PC-9 (cell line): ENCODE measurements at places on chromosomes 13 and 19.

DNA sequence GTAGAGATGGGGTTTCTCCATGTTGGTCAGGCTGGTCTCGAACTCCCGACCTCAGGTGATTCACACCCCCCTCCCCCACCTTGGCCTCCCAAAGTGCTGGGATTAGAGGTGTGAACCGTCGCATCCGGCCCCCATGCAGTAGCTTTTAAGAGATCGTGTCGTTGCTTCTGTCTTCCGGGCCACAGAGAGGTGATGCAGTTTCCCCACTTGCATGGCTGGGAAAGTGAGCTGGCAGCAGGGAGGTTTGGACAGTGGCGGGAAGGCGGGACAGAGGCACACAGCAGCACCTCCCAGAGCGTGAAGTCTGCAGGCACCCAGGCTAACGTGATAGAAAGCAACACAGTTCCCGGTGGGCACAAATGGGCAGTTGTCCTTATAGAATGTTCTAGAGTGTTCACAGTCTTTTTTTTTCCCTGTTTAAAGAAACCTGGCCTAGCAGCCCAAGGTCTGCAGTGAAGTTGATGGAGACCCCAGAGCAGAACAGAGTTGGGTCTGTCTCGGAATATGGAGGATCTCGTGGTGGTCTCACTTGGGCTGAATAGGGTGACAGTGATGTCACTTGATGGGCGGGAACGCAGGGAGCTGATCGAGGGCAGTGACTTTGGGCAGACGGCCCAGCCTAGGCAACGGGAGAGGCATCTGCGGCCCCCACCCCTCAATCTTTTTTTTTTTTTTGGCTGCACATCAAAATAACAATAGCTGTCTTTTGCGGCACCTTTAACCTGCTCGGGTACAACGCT is 4.9 kb downstream of the UHRF1 start:
- no peak for DNase-seq

- DNase-seq: no peak
Observed at GRCh38 chr13:81596224-81596753, 1255.4 kb upstream of the SPRY2 start.

- no peak for DNase-seq
Observed at GRCh38 chr13:42354241-42355091, 82.5 kb downstream of the AKAP11 start.

DNA sequence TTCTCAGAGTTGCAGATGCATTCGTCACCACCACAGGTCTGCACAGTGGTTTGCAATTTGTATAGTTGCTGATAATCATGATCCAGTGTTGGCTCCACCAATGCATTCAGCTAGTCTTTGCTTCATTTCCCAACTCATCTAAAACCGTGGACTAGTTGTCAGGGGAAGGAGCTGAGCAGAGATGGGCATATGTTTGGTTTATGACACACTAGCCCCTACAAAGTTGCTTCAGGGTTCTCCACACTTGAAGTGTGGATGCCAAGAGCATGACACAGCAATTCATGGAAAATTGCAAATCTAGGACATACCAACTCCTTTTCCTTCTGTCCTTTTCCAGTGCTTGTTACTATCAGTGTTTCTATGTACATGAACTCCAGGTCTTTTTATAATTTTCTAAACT is 168.0 kb downstream of the TNFSF13B start:
- DNase-seq: no peak

DNA sequence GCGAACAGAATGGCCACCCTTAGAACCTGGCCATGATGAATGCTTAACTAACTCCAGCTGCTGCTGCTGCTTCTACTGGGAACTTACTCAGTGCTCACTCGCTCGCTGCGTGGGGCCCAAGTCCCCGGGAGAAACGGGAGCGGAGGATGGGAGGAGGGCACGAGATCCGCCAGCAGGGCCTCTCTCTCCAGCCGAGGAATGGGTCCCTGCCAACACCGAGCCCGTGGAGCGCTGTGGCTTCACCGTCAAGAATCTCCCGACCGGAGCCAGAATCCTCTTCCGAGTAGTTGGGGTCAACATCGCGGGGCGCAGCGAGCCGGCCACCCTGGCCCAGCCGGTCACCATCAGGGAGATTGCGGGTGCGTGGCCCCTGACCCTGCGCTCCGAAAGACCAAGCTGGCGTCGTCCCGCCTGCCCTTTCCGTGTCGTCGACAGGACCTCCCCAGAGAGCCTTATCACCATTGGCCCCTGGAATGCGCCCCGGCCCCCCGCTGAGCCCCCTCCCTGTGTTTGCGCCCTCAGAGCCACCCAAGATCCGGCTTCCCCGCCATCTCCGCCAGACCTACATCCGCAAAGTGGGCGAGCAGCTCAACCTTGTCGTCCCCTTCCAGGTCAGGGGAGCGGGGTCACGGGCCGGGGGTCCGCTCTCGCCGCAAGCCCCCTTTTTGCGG is 17.8 kb upstream of the EMC10 start:
- no peak for DNase-seq

GRCh38 chr19:7187605-7188339 is 106.4 kb downstream of the INSR start:
- DNase-seq: no peak

DNA sequence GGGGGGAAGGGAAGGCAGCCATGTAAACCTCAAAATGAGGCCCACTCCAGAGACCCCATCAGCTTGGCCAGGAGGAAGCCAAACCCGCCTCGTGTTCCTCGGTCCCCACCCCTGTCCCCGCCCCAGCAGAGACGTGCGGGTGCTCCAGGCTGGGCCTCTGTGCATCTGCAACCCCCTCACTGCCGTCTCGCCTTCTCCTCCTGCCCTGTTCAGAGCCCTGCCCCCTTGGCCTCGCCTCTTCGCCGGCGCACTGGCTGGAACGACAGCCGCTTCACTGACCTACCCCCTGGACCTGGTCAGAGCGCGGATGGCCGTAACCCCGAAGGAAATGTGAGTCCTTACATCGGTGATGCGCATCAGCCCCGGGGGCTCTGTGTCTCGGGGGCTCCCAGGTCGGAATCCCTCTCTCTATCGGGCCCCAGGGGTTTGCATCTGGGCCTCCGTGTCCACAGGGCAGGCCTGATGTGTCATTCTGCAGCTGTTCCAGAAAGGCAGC is 32.2 kb downstream of the TMEM161A start:
- no peak for DNase-seq
